ENCODE measurements at places on chromosomes 11 and 22.

DNA sequence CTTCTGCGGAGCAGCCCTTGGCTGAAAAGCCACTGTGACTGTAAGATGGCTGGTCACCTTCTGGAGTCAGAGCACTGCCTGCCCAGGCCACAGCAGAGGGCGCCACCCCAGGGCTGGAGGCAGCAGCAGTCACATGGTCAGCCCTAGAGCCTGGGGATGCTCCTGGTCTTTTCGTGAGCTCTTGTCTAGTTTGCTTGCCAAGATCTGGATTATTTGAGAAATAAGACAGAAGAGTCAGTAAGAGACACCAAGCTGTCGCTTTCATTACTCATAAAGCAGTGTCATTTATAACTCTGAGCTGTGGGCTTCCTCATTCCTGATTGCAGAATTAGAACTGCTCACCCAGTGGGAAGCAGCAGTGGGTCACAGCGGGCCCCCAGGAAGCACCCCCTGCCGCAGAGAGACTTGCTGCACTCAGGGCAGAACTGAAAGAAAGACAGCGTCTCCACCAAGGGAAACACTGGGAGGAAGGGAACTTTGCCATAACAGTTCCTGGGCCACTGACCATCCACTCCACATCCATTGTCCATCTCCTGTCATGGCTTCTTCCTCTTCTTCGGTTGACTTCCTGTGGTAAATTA is 56.7 kb downstream of the PPP6R2 start:
- DNase-seq = peak; percentile 17

- DNase-seq = no peak
Measured at GRCh38 chr11:69852056-69852455, 32.8 kb upstream of the FGF3 start.

GRCh38 chr11:66268952-66269905 is 790 bp downstream of the RAB1B start:
- peak; percentile 21 for DNase-seq

DNA sequence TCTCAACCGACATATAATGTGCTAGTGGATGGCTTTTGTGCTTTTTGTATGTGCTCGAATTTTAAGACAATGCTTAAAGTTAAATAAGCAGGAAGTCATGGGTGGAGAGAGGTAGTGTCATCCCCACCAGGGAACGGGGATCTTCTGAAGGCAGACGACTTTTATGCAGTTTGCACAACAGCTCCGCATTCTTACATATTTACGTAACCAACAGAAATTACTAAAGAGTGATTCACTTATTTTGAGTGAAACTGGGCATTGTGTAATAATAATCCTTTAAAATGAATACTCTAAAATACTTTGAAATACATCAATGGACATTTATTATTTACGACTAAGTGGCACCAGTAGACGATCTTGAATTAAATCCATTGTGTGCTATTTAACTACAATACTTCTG is 305.1 kb downstream of the CNTN5 start:
- no peak for DNase-seq

DNA sequence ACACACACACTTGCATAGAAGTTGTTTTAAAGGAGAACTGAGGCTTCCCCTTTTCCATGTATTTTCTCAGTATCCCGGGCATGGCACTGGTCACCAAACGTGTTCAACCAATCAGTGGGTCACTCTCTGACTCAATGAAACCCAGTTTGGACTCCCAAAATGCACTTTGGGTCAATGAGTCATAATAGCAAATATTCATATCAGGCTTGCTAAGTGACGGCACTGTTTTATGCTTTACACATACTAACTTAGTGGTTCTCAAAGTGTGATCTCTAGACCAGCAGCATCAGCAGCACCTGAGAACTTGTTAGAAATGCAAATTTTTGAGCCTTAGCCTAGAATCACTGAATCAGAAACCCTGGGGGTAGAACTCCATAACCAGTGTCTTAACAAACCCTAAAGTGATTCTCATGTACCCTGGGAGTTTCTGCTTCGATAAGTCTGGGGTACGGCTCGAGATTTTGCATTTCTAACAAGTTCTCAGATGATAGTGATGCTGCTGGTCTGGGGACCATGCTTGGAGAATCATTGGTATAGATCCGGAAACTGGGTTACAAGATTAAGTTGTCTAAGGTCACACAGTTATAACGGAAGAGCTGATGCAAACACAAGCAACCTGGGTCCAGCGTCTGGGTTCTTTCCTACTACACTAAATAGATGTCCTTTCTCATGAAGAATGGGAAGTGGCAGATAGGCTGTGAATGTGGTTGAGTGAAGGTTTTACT is 35.6 kb downstream of the ETS1 start:
- DNase-seq = no peak

DNA sequence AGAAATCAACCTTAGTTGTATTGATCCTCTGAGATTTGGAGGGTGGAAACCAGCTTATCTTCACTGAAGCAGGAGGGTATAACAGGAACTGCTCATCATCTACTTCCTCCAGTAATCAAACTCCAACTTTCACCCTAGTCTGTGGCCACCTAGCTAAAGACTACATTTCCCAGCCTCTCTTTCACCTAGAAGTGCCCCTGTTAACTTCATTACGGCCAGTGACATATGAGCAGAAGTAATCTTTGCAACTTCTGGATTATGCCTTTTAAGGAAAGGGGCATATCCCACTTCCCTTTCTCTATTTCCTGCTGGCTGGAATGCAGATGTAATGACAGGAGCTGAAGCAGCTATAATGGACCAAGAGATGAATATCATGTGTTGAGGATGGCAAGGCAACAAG is 7.6 kb upstream of the VPS37C start:
- DNase-seq = no peak

DNA sequence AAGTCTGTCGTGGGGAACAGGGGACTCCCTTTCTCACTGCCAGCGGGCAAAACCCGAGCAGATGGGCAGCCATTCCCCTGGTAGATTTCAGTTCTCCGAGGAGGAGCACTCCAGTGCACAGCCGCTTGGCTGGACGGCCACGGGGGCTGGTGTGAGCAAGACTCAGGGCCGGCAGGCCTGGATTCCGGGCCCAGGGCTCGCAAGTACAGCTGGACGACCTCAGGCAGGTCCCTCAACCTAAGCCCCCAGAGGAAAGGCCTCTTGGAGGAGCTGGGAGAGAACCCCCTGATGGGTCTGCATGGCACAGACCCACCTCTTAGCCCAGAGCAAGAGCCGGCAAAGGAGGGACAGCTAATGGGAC is 31.3 kb upstream of the TCF20 start:
- no peak for DNase-seq

DNA sequence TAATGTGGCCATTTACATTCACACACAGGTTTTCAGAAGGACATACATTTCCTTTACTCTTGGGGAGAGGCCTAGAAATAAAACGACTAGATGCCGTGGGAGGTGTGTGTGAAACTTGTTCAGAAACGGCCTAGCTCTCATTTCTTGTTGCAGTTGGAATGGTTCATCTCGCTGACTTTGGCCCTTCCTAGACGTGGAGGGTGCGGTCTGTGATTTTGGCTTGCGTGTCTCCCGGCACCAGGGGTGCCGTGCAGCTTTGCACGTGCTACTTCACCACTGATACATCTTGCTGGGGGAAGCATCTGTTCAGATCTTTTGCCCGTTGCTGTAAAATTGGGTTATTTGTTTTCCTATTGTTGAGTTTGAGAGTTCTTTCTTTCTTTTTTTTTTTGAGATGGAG is 3.1 kb upstream of the PRR33 start:
- DNase-seq = no peak

- DNase-seq = no peak
Measured at GRCh38 chr11:113774174-113774503, 647 bp upstream of the ZW10 start.

DNA sequence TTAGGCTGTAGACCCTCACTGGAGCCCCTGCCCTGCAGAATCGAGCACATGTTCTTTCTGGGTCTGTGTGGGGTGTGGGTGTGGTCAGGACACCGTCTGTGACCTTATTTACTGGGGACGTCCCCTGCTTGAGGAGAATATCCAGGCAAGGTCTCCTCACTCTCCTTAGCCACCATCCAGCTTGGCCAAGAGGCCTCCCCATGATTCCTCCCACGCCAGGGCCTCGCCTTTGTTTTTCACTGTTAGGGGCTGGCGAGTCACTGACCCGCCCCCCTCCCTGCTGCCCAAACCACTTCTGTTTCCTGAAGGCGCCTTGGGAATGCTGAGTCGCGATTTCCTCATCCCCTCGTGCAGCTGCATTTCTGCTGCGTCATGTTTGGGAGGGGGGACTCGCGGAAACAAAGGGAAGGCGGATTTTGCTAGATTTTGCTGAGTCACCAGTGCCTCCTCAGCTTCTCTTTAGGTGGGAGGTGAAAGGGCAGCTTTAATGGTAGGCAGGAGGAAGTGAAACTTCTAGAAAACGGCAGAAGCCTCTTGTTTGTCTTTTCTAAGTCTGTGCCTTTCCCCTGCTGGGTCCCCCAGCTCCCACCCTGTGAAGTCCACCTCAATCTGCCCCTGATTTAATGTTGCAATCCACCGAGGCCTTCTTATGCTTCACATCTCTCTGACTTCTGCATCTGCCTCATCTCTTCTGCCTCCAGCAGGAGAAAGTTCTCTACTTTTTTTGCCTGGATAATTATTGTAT is 4.0 kb upstream of the HMOX1 start:
- peak; percentile 100 for DNase-seq

- no peak for DNase-seq
Measured at GRCh38 chr11:17719028-17719937, at the start of gene MYOD1. TSS of gene MYOD1 (plus strand) at chr11:17719571. CDS start at chr11:17719783, 212 bp downstream.

DNA sequence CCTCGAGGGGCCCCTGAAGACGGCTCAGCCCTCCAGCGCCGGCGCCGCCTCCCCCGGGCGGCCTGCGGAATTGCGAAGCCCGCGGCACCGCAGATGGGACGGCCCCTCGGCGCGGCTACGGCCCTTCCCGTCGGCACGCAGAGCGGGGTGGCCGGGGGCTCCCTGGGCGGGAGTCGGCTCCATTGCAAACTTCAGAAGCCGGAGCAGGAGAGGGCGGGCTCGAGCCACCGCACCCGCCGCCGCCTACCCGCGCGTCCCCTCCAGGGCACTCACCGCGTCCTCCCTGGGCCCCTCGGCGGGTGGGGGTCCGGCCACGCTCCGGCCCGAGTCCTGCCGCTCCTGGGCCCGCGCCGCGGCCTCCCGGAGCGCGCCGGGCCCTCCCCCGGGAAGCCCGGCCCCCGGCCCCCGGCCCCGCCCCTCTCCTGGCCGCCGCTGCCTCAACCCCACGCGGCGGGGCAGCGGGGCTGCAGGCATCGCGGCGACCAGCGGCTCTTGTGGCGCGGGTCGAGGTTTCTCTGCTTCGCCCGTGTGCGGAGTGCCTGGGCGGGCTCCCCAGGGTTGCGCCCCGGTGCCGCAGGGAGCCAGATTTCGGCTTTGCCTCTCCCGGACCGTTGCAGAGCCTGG is at the start of gene PACSIN3:
Gene PACSIN3 (minus strand): TSS at position 359 of the 624 bp plus-strand sequence. CDS start 3,707 bp downstream, outside the sequence.
- no peak for DNase-seq

DNA sequence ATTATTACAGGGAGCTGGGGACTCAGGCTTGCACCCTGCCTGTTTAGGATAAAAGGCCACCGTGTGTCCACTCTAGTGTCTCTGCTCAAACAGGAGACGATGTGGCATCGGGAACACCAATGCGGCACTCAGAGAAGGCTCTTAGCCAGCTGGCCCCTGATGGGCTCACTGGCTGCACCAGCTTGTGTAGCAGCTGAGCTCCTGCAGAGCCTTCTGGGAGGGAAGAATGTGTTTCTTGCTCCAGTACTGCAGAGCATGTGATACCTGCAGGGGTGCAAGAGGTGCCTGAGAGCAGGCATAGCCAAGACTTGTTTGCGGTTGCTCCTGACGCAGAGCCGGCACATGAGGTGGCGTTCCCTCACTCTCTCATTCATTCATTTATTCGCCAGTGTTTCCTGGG is 44.4 kb upstream of the KCNQ1OT1 start:
- DNase-seq = no peak

DNA sequence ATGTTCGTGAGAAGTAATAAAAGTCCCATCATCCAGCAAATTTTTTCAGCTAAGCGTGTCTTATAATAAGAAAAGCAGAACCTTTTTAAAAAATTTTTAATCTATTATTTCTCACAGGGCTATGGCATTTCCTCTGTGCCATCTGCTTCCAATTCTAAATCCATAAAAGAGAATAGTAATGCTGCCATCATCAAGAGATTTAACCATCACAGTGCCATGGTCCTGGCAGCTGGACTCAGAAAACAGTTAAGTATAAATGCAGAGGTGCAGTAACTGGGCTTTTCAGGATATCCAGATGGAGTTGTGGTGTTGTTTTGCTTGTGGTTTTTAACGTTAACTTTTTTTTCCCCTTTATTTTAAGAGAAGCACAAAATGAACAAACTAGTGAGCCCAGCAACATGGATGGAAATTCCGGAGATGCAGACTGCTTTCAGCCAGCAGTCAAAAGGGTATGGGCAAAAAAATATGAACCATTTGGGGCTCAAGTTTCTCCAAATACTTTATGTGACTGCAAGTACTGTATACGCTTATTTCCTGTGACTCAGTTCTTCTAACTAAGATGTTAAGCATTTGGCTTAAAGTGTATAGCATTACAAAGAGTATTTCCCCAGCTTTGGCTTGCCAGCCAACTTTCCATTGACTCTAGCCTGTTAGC is 25.2 kb downstream of the GTF2H1 start:
- no peak for DNase-seq

- DNase-seq = no peak
Measured at GRCh38 chr11:18939314-18939713, at the start of gene MRGPRX1. TSS of gene MRGPRX1 (minus strand) at chr11:18939414. CDS start at chr11:18934784, 4,630 bp downstream.

- no peak for DNase-seq
Measured at GRCh38 chr11:103877221-103877620, 159.2 kb upstream of the DDI1 start.

DNA sequence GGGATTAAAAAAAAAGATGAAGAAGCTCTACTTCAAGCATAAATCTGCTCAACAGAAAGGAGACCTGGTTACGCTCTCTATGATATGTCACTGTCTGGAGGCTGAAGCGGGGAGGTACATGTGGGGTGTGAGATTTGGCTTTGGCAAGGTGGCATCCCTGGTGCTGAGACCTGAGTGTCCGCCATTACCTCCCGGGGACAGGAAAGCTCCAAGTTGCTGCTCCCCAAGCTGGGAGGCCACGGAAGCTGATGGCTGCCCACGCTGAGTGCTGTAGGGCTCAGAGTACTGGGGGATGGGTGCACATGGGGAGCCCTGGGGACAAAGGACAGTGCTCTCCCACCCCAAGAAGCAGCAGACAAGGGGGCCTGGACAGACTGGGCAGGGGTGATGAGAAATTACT is 167.9 kb downstream of the DSCAML1 start:
- DNase-seq = no peak

- peak; percentile 47 for DNase-seq
Measured at GRCh38 chr11:26276798-26277424, 55.0 kb upstream of the ANO3 start.

DNA sequence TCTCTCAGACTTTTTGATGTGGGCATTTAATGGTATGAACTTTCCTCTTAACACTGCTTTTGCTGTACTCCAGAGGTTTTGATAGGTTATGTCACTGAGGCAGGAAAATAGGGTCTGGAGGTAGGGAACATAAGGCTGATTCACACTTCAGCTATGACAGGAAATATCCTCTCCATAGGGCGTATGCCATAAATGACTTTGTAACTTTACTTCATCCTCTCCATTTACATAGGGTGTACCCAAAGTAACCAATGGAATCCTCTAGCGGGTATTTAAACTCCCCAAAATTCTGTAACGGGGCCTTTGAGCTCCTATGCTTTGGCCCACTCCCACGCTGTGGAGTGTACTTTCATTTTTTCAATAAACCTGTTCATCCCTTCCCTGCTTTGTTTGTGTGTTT is 49.5 kb downstream of the OR2AT4 start:
- no peak for DNase-seq

Measured in Caki2 (cell line).